ENCODE measurements at places on chromosomes 13 and 19.

DNA sequence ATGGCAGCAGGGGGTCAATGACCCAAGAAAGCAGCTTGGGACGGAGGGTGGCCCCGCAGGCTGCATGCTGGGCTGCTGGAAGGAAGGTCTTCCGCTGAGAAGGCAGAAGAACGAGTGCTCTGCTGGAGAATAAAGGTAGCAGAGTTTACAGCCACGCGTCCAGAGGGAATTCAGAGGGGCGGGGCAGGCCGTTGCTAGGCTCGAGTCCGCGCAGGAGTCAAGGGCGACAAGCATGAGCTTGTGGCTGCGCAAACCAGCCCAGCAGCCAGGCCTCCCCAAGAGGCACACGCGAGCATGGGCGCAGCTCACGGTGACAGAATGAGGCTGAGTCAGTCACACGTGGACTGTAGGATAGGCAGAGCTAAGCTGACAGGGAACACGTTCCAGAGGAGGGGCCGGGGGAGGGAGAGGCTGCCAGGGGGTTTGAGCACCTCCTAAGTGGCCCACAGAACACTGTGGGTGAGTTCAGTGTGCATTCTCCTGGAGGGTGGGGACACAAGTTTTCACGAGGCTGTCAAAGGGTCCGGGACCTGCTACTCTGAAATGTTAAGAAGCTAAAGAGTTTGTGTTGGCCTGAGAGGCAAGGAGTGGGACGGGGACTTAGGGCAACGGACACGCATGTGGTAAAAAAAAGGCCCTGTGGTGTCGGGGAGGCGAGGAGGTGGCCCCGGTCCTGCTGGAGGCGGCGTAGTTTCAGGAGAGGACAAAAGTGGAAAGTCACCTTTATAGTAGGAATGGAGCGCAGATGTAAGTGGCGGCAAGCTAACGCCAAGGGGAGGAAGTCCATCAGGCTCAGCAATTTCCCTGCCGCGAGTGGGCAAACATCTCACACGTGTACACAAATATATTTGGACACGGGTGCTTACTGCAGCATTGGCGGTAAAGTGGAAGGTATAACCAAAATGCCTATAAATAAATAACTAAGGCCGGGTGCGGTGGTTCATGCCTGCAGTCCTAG lies 17.7 kb downstream of the RFX2 start:
- peak; percentile 88 for DNase-seq

DNA sequence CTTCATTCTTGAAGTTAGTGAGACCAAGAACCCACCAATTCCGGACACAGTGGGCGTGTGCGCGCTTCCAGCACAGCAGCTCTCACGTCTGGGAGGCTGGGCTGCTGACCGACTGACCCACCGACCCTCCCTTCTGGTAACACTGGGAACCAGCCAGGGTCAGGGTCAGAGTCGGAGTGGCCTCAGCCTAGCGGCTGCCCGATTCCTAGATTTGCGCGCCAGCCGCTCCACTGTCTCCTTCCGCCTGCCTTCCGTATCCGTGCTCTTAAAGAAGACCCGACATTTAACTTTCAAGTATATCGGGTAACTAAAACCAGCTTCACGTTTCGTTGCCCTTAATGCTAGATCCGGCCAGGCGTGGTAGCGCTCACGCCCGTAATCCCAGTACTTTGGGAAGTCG lies 41.1 kb downstream of the SERP2 start:
- DNase-seq, result no peak

DNA sequence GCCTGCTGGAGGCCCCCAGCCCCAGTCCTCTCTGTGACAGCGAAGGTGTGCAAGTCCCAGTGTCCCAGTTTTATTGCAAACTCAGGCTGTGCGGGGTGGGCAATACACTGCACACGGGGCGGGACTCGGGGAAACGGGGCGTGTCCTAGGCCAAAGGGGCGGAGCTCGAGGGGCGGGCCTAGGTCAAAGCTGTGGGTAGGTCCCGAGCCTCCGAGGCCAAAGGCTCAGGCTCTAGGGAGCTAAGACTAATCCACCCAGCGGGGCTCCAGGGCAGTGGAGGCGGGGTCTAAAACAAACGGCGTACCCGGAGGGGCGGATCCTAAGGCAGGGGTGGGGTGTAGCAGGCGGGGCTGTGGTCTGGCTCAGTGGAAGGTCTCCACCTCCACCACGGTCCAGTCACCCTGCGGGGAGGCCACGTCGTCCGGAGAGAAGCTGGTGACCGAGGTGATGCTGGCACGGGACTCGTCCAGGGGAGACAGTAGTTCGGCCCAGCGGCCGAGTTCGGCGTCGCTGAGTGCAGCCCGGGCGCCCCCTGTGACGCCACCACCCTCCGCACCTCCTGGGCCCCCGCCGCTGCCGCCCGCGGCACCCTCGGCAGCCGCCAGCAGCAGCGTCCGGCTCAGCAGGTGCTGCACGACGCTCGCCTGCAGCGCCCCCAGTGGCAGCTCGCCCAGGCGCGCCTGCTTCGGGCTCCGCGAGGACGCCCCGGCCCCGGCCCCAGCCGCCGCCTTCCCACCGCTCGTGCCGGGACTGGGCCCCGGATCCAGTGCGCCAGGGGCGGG lies 5.3 kb downstream of the PRR36 start:
- peak; percentile 93 for DNase-seq

GRCh38 chr19:14078411-14078810 lies 5.8 kb downstream of the MISP3 start:
- no peak for DNase-seq

DNA sequence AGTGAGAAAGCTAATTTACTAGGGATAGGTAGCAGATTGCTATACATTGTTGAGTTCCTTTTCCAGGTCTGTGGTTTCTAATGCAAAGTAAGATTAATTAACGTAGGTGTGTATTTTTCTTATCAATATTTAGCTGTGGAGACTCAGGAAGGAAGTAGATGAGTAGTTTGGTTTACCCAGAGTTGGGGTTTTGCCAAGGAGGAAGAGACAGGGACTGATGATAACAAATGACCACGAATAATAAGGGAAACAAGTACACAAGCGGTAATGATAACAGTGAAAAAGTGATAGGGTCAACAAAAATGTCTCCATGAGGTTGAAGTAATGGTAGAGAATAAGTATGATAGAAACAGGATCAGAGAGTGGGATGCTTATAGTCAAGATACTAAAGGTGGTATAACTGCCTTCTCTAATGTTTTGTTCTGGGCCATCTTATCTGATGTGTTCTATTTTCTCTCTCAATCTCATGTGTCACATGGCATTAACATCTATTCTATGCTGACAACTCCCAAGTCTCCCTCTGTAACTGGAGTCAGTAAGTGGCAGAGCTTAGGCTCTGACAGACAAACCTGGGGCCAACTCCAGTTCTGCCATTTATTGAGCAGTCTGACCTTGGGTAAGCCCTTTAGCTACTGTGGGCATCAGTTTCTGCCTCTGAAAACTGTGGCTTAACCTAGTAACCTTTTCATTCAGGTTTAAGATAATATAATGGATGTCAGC lies 8.8 kb downstream of the OBI1 start:
- DNase-seq, result no peak

DNA sequence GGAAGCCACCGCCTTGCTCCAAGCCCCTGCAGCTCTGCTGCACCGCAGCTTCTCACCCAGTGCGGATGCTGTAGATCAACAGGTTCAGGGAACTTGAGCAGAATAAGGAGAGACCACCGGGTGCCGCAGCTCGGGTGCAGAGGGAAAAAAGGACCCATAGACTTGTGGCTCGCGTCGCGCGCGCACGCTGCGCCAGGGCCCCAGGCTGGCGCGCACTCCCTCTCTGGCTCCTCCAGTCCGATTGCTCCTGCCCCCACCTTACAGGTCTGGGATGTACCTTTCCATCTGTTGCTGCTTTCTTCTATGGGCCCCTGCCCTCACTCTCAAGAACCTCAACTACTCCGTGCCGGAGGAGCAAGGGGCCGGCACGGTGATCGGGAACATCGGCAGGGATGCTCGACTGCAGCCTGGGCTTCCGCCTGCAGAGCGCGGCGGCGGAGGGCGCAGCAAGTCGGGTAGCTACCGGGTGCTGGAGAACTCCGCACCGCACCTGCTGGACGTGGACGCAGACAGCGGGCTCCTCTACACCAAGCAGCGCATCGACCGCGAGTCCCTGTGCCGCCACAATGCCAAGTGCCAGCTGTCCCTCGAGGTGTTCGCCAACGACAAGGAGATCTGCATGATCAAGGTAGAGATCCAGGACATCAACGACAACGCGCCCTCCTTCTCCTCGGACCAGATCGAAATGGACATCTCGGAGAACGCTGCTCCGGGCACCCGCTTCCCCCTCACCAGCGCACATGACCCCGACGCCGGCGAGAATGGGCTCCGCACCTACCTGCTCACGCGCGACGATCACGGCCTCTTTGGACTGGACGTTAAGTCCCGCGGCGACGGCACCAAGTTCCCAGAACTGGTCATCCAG lies 964 bp downstream of the PCDH17 start:
- DNase-seq, result no peak

GRCh38 chr13:96216543-96216942 lies 126.6 kb downstream of the HS6ST3 start:
- DNase-seq, result no peak

DNA sequence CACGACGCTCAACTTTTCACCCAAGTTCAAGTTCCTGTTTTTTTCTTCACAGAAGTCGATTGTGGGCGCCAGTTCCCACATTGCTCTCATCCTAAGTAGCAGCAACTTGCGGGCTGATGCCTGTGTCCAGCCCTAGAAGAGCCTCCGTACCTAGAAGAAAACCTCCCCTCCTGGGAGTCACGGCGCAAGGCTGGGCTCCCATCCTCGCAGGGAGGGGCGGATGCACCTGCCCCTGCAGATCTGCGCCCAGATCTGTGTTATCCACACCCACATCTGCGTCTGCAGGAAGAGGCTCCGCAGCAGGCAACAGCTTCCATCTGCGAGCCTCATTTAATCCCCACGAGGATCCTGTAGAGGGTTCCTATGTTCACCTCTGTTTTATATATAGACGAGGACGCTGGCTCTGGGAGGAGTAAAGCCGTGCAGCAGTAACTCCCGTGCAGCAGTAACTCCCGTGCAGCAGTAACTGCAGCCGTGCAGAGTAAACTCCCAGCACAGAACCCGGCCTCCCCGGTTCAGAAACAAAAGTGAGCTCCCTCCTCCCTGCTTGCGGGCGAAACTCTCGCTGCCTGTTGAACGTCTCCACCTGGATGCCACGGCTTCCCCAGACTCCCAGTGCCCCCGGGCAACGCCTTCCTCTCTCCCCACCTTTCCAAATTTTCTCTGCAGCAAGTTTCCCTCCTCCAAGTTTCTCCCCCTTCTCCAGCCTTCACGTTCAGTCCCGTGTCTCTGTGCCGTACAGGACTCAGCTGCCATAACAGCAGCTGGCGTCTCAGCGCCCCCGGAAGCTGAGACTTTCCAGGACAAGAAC lies 23.5 kb upstream of the LAIR1 start:
- DNase-seq, result peak; percentile 38

- DNase-seq, result no peak
These were observed 38.3 kb downstream of the ANKRD10 start for GRCh38 chr13:110876609-110877008.

- DNase-seq, result no peak
These were observed 27.6 kb upstream of the C13orf46 start for GRCh38 chr13:114001331-114002008.

GRCh38 chr19:32012886-32013631 lies 332.4 kb upstream of the ZNF507 start:
- DNase-seq, result no peak

DNA sequence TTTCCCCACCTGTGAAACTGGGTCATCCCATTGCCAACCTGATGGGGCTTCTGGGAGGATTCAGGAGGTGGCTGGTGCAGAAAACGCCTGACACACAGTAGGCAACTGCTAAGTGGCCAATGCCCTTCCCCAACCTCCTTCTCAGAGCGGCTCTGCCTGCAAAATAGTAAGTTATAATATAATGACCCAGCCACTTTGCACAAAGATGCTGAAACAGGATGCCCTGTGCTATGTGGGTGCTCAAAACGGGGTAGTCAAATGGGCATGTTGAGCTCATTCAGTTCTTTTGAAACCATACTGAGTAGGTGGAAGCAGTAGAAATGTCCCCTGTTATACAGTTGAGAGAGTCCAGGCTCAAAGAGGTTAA lies 507 bp downstream of the MARCHF2 start:
- no peak for DNase-seq

Measured in SW480 (cell line).